ENCODE measurements at places on chromosomes 4 and X.

GRCh38 chr4:172826346-172826745 is 342.3 kb upstream of the GALNT7 start:
- DNase-seq, result no peak

DNA sequence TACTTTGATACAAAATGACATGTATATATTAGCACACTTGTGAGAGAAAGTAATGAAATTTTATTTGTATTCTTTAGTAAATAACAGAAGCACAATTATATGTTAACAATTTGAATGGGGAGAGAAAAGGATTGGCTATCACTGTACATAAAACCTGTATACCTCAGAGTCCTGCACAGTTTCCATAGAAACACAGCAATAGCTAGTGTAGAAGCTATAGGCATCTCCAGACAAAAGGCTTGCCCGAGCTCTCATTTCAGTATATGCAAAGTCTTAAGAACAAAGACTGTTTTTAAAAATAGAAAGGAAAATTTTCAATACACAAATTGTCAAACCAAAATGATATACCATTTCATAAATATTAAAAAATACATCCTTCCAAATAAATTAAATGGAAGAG is 38.5 kb downstream of the GPM6A start:
- DNase-seq, result no peak

- no peak for DNase-seq
These were observed 14.1 kb upstream of the TMEM131L start for GRCh38 chr4:153451911-153452657.

GRCh38 chr4:83516042-83516772 is 19.7 kb upstream of the GPAT3 start:
- no peak for DNase-seq

DNA sequence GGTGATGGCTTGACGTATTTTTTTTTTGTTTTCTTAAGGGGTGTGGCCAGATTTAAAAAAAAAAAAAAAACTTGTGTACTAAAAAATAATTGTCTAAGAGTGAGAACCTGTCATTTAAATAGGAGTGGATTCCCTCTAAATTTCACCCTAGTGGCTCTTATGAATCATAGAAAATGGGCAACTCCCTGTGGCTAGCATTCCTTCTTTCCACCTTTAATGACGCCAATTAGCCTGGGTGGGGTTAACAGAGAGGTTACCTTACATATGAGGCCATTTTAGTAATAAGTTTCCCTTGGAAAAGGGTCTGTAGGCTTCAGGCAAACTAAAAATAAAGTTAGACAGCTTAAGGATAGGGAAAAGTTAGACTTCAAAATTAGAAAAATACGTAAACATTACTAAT is 223.5 kb upstream of the FAM241A start:
- DNase-seq, result no peak

GRCh38 chr4:17688011-17688441 is 73.6 kb downstream of the MED28 start:
- DNase-seq, result no peak

DNA sequence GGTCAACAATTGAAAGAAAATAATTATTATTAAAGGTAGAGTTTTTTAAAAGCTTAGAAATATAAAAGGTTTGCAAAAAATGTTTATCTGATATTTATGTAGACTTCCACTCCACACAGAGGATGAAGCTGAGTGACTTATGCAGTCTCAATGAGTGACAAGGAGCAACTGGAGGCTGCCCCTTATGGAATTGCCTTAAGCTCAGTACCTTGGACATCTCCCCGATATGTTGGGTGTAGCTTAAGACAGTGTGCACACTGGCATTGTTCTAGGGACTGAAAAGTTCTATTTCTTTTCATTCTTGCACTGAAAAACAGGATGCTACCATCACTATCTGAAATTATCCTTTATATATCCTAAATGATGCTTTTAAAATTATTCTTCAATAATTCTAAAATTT is 292.1 kb downstream of the PRDM5 start:
- DNase-seq, result no peak

- no peak for DNase-seq
These were observed 6.3 kb downstream of the MAGEB1 start for GRCh38 chrX:30253257-30253656.

- DNase-seq, result no peak
These were observed 708 bp downstream of the BCLAF3 start for GRCh38 chrX:19990151-19990555.
